GDM1 (cell line): ENCODE measurements at places on chromosomes 13 and 19.

DNA sequence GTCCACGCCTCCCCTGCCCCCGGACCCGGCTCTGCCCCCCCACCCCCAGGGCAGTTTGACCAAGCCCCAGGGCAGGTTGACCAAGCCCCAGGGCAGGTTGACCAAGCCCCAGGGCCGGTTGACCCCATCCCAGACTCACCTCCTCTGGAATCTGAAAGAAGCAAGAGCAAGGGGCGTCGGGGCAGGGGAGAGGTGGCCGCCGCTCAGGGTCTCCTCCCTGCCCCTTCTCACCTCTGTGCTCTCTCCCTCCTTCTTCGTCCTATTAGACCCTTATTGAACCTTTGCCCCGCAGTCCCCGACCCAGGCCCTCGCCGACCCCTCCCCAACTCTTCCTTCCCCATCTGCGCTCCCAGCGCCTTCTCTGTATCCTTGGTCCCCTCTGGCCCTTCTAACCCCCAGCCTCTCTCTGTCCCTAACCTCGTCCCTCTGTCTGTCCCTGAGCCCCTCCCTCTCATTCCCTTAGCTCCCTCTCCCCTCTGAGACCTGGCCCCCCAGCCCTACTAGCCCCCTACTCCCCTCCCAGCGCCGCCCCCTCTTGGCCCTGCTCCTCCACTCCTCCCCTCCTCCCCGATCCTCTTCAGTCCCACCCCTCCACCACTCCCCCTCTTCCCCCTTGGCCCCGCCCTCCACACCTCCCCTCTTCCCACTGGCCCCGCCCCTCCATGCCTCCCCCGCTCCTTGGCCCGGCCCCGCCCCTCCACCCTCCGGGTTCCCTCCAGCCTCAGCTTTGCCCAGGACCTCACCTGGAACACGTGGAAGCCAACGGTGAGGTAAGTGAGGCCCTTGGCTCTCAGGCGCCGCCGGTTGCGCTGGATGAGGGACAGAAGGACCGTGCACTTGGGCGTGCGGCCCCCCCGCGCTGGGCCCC lies 7.6 kb downstream of the CAPN12 start:
- no peak for DNase-seq

GRCh38 chr13:26571518-26571917 lies 14.0 kb downstream of the WASF3 start:
- no peak for DNase-seq

- no peak for DNase-seq
Measured at GRCh38 chr13:29925457-29926097, 75.2 kb upstream of the UBL3 start.

GRCh38 chr13:25764378-25764777 lies 287.4 kb downstream of the SHISA2 start:
- no peak for DNase-seq

- no peak for DNase-seq
Measured at GRCh38 chr13:38590796-38591507, 95.9 kb upstream of the FREM2 start.
